ENCODE measurements at places on chromosomes 11 and 22.

GRCh38 chr11:11428714-11429113, 75.7 kb upstream of the CSNK2A3 start:
- DNase-seq = no peak

DNA sequence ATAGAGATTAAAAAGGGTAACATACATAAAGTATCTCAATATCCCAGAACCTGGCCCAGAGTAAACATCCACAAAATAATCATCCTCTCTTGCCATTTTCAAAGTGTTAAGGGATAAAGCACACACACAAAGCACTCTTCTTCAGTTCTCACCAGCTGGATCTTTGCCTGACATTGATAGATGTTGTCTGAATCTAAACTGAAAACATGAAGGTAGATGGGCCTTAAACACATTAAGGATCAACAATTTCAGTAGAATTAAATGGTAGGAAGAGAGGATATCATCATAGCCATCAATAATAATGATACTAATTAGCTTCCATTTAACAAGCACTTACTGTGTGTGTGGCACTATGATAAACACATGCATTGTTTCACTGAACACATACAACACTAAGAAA, 261.1 kb downstream of the OPCML start:
- no peak for DNase-seq

GRCh38 chr11:129973068-129973467, 29.6 kb downstream of the PRDM10 start:
- DNase-seq = no peak

GRCh38 chr11:70297341-70297740, 26.9 kb downstream of the PPFIA1 start:
- DNase-seq = no peak

DNA sequence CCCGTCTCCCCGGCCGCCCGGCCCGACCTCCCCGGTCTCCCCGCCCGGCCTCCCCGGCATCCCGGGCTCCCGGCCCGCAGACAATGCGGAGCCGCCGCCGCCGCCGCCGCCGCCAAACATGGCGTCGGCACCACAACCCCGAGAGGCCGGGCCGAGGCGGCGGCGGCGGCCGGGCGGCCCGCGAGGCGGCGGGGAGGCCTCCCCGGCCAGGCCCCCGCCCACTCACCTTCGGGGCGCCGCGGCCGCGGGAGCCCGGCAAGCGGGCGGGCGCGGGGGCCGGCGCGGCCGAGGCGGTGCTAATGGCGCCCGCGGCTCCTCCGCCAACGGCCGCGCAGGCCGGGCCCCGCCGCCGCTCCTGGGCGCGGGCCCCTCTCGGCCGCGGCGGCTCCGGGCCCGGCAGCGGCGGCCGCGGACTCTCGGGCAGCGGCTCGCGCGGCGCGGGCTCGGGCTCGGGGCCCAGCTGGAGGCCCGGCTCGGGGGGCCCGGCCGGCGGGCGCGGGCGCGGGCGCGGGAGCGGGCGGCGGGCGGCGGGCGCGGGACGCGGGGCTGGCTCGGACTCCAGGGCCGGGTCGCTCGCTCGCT, 311 bp downstream of the BRD1 start:
- DNase-seq = no peak

DNA sequence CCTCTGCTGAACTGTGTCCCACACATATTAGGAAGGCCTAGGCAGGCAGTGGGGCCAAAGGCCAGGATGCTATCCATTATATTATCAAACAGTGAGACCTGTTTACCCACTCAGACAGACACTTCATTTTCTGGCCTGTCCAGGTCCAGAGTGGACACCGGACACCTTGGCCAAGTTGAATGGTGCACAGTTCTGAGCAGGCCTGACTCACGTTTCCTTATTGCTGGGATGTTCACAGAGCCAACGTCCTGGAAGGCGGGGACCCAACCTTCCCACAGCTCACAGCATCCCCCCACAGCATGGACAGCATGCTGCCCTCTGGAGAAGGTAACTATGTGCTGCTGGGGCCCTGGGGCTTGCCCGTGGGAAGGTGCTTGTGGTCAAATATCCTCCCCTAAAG, 86.6 kb downstream of the BTBD10 start:
- DNase-seq = no peak

DNA sequence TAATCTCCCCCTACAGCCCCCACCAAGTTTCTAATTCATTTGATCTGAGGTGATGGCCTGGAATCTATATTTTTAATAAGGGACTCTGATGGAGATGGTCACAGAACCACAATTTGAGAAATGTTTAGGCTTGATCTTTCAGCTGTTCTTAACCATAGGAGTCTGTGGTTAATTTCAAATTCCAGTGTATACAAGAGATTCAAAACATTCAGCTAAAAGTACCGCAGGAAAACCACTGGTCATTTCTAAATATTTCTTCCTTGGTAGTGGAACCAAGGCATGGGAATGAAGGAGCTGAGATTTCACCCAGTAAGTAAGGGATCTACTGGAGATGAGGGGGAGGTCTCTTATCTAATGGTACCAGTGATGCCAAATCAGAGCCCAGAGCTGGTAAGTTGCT, 18.3 kb upstream of the GALNT18 start:
- DNase-seq = no peak

DNA sequence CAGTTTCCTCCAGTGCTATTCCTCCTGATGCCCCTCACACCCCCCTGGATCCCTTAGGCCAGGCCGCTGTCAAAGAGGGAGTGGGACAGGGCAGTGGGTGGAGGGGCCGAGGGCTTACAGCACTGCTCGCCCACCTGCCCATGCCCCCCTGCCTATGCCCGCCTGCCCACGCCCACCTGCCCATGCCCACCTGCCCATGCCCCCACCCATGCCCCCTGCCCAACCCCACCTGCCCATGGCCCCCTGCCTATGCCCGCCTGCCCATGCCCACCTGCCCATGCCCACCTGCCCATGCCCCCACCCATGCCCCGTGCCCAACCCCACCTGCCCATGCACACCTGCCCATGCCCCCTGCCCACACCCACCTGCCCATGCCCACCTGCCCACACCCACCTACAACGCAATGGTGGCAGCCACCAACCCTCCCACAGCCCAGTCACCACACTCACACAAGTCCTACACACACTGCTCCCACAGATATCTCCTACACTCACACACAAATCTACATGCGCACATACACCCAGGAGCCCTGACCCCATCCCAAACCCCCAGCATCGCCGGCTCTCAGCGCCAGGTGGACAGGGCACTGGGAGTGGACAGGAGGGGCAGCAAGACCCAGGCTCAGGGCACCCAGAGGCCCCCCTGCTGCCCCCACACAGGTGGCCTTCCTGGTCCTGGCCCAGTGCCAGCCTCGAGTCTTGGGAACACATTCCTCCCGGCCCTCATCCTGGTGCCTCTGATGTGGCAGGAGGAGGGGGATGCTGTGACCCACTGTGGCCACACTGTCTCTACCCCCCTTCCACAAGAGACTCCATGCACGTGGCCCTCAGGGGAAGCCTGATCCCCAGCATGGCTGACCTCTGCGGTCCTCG, 61.8 kb downstream of the CYTH4 start:
- DNase-seq = no peak

DNA sequence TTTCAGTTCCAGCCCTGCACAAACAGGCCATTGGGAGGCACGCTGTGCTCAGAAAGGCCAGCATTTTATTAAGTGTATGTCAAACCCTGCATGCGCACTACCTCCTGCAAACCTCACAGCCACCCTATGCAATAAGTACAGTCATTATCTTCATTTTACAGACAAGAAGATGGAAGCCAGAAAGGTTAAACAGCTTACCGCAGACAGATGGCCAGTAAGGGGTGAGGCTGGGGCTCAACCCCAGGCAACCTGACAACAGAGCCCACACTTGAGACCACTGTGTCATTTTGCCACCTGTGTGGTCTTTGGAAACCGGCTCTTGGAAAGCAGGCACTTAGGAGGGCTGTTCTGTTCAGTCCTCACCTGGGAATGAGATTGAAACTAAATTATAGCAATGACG, 142.3 kb downstream of the NXPE2 start:
- no peak for DNase-seq

GRCh38 chr11:45659818-45660160, 5.6 kb downstream of the CHST1 start:
- no peak for DNase-seq

- DNase-seq = no peak
Observed at GRCh38 chr22:22935056-22935545, 47.5 kb downstream of the IGLL5 start.

DNA sequence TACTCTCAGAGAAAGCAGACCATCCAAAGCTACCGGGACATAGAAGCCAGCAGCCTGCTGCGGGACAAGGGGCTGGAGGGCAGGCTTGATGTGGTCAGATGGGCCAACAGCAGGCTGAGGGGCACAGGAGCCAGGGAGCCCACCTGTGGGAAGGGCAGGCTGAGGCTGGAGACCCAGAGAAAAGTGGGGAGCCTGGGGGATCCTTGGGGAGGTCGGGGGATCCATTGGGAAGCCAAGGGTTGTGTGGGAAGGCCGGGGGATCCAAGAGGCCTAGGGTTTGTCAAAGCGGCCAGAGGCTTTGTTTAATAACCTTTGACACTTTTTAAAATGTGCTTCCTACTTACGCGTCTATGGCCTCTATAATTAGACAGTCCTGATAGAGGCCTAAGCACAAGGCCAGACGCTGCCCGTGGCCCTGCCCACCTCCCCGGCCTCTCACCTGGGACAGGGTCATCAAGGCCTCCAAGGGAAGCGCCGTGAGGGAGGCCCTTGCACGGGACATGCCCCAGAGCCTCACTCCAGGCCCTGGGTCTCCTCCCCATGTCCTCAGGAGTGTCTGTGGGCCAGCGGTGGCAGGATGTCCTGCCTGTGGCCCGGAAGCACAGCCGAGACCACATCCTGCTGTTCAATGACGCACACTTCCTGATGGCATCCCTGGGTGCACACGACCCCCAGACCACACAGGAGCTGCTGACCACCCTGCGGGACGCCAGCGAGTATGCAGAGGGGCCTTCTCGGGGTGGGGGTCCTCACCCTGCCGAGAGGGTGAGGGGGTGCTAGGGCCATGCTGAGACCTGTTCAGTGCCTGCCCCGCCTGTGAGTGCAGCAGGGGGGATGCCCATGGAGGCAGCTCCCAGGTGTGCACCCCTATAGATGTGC, 8.6 kb upstream of the GTSE1 start:
- DNase-seq = no peak

- peak; percentile 80 for DNase-seq
Observed at GRCh38 chr11:115222218-115222862, 281.9 kb downstream of the CADM1 start.

DNA sequence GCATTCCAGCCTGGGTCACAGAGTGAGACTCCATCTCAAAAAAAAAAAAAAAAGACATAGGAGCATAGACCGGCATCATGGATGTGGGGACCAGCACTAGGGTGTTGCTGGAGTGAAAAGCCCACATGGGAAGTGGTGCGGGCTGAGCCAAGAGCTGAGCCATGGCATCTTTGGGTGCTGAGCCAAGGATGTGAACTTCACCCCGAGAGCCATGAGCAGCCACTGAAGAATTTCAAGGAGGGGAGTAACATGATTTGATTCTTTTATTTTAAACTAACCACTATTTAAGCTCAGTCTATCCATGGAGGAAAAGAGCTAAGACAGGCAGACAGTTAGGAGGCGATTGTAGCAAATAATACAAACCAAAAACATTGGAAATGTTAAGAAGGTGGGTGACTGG, 57.4 kb downstream of the AHNAK start:
- DNase-seq = no peak

DNA sequence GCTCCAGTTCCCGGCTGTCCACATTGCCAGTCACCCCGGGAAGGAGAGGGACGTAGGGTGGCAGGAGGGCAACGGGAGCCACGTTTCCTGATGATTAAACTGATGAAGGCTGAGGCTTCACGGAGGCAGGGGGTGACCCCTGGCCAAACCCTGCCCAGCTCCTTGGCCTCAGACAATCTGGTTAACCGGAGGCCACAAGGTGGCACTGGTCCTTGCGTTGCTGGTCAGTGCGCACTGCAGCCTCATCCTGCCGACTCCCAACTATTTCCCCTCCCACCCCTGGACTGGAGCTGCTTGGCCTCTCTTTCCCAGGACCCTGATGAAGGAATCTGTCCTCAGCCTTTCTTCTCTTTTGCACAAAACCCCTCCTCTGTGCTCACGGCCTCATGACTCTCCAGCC, 75.3 kb downstream of the PDE2A start:
- no peak for DNase-seq

- DNase-seq = no peak
Observed at GRCh38 chr22:30485362-30485988, 13.7 kb upstream of the SEC14L3 start.

DNA sequence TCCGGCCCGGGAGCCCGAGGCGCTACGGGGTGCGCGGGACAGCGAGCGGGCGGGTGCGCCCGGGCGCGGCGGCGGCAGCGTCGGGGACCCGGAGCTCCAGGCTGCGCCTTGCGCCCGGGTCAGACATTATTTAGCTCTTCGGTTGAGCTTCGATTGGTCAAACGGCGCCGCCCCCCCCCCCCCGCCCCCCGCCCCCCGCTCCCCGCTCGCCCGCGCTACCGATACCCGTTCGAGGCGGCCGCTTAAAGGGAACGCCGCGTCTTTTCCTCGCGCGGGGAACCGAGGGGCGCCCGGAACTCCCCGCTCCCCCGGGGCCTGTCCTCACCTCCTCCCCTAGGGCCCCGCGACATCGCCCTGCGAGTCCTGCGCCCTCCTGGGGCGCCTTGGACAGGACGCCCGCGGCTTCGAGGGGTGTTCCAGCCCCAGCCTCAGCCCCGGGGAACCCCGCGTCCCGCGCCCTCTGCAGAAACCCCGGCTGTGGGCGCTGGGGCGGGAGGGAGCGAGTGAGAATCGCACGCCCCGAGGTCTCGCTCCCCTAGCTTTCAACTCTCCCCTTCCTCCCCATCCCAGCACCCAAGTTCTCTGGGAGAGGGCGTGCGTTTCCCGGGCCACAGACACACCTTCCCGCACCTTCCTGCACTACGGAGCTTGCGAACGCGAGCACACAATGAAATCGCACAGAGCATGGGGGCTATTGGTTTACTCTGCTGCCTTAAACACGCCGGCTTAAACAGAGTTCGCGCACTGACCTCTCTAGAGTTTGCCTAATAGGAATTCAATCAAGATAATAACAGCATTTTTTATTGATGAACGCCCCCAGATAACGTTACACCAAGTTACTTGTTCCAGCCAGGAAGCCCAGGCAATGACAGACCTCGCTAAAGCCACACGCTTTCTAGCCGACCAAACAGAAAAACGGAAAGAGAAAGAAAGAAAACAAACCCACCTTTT, at the start of gene BDNF:
Gene BDNF (minus strand): TSS at position 105 of the 951 bp plus-strand sequence. CDS start 41,891 bp downstream, outside the sequence.
- peak; percentile 42 for DNase-seq

DNA sequence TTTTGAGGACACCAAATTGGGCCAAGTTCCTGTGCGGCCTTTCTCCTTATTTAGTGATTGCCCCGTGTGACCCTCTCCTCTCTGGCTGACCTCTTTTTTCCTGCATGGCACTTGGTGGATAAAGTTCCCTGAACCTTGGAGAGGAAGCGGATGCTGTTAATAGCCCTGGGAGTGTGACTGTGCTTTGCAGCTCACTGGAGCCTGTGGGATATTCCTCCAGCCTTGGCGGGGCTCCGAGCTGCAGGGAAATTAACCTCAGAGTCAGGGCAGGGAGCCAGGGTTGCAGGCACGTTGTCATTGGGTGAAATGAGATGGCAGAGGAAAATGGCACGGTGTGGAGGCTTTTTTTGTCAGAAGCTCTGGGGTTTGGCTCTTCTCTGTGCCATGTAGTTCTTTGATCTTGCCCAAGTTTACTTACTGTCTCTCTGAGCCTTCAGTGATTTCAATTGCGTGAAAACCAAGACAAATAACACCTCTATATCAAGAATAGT, 965 bp downstream of the OR9Q1 start:
- DNase-seq = no peak

GRCh38 chr11:66228521-66228920, 39.9 kb upstream of the RAB1B start:
- DNase-seq = no peak

GRCh38 chr11:78704811-78705210, 130.1 kb upstream of the NARS2 start:
- DNase-seq = no peak

Data from NCI-H774 (cell line).